GM12892 (cell line): ENCODE measurements at places on chromosomes 11 and 22.

DNA sequence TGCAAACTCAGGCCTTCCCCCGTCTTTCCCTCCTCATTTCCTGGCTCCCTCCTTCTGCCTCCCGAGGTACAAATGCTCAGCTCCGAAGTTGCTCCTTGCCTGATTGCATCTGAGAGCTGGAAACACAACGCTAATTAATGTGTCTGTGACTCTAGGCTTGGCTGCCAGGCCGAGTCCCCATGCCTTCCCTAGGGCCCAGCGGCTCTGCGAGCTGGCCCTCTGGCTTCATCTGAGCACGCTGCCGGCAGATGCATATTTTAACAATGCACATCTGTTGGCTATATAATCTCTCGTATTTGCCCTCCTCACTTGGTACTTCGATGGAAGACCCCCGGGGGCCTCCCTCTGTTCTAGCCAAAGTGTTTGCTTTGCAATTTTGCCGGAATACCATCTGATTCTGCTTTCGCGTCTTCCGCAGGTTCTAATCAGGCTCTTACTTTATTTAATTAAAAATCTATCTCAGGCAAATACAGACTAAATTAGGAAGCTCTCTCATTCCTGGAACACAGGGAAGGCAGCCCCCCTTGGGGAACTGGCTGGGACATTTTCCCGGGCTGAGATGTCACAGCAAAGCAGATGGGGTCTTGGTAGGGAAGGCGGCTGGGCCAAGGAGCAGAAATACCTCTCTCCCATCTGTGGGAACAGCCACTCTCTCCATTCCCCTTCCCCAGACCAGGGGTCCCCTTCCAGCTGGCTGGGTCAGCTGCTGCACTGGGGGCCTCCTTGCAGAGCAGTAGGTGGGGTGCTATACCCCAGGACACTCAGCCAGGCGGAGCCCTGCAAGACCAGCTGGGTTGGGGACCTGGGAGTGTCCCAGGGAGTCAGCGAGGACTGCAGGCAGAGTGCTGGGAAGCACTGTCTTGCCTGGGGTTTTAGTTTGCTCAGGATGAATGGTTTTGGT lies 162.8 kb downstream of the ST3GAL4 start:
- DNase-seq, result no peak

GRCh38 chr11:125871391-125872137 lies 15.9 kb upstream of the HYLS1 start:
- DNase-seq, result no peak

- DNase-seq, result no peak
These were observed 13.1 kb downstream of the ENDOD1 start for GRCh38 chr11:95102733-95103132.

- DNase-seq, result no peak
These were observed 3.0 kb downstream of the OR52W1 start for GRCh38 chr11:6202041-6202440.

- no peak for DNase-seq
These were observed 73.0 kb downstream of the ZBTB44 start for GRCh38 chr11:130241713-130242112.

- DNase-seq, result no peak
These were observed 299.0 kb downstream of the MIAT start for GRCh38 chr22:26956371-26956770.

DNA sequence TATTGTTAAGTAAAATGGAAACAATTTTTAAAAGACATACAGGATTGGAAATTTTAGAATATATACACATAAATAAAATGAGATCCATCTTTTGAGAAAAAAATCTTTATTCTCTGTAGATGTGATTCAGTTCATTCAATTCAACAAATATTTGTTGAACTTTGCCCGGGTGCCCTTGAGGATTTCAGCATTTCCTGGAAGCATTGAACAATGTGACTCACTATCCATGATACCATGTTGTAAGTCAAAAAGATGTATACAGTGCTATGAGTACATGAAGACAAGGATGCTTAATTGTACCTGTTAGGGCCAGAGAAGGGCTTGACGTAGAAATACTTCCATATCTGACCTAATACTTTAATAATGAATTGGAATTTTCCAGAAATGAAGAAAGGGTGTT lies 353.7 kb downstream of the METTL15 start:
- DNase-seq, result no peak

GRCh38 chr11:86954269-86955110 lies 705 bp downstream of the FZD4 start:
- DNase-seq, result no peak

GRCh38 chr22:22901578-22902218 lies 14.1 kb downstream of the IGLL5 start:
- no peak for DNase-seq

DNA sequence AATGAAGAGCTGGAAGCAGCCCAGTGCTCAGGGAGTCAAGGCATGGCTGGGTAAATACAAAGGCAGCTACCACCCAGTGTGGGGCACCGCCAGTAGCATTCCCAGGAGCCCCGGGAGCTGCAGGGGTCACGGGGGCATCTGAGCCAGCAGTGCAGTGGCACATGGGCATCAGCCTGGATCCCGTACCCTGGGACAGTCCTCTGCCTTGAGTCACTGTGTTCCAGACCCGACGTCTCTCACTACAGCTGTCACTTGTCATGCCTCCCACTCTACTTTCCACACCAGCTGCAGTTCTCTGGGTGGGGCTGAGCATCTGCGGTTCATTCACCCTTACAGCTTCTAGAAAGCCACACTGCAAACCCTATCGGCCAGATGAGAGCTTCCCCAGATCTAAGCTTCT lies 29.6 kb downstream of the DHCR7 start:
- peak; percentile 37 for DNase-seq

- no peak for DNase-seq
These were observed 11.8 kb downstream of the DGCR8 start for GRCh38 chr22:20091690-20092476.

GRCh38 chr11:8671193-8671612 lies 11.3 kb downstream of the TRIM66 start:
- no peak for DNase-seq

GRCh38 chr11:20235164-20235563 lies 74.9 kb upstream of the DBX1 start:
- no peak for DNase-seq

DNA sequence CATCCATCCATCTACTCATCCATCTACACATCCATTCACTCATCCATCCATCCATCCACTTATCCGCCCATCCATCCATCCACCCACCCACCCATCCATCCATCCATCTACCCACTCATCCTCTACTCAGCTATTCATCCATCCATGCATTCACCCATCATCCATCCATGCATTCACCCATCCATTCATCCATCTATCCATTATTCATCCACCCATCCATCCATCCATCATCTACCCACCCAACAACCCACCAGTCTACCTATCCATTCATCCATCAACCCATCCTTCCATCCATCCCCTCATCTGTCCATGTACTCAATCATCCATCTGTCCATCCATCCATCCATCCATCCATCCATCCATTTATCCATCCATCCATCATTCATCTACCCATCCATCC lies 972.7 kb downstream of the BRD1 start:
- no peak for DNase-seq

DNA sequence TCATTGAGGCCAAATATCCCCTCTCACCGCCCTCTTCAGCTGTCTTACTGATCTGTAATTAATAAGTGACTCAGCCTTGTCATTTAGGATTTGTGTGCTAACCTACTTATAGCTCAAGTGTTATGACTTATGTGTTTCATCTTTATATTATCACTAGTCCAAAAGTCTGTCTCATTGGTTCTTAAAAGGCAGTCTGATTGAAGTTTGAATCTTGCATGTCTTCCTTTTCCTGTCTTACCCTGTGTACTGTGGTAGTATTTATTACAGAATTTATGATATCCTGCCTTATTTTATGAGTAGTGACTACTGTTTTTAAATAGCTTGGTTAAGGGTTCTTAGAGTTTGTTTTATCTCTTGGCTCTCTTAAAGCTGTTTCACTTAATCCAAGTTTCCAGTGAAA lies 6.3 kb downstream of the DEPDC7 start:
- DNase-seq, result no peak

DNA sequence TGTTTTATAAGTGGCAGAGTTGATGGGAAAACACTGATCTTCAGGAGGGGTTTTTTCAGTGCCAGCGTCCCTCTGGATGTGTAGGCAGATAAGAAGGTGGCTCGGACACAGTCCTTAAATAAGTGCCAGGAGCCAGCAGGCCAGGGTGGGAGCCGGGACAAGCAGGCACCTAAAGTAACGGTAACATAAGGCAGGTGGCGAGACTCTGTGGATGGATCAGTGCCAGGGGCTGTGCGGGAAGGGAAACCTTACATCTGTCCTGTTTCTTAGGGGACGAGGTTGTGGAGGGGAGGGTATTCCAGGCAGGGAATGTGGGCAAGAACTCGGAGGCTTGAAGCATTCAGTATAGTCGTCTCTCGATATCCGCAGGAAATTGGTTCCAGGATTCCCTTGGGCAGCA lies 15.9 kb downstream of the BCR start:
- DNase-seq, result no peak

DNA sequence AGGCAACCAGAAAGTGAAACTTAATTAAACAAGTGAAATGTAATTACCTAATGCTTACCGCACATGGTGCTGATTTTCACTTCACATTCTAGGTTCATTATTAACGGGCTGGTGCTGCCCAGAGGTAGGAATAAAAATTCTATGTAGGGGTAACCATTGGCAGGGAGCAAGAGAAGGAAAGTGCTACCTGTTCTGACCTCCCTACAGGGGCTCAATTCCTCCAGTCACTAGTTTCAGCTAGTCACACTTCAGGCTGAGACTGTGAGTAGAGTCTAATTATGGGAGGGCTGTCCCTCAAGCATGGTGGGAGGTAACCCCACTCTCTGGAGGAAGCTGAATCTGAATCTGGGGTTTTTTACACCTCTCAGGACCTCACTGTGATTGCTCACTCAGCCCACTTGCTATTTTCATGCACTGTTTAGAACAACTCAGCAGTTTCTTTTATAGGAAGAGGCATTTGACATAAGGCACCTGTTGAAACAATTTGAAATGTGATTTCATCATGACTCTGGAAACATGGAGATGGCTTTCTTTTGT lies 75.4 kb downstream of the MAML2 start:
- DNase-seq, result peak; percentile 54

- DNase-seq, result no peak
These were observed 10.8 kb upstream of the OR51D1 start for GRCh38 chr11:4626207-4627099.

DNA sequence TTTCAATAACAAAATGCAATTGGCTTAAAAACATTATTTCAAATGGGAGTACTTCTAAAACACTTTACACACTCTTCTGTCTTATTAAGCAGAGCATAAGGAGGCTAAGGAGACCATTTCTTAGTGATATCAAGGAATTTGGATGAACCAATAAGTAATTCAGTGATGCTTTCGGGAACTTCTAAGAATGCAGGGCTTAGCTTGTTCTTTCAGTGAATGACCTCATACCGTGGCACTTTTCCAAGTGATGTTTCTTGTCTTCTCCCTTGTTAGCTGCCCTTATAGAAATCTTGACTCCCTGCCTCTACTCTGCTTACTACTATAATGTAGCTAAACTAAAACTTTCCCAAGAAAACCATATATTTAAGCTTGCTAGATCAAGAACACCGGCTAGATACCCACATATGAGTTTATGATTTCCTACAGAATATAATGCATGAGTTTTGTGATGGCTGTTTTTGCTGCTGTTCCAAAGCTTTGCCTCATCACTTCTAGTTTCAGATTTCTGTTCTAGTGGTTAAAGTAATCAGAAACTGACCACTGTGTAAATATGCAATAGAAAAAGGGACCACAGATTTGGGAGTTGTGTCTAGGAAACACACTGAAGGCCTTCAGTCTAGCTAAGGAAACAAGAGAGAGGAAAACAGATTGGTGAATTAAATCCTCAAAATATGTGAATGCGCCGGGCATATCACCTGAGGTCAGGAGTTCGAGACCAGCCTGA lies 37.5 kb upstream of the STK33 start:
- DNase-seq, result no peak

- DNase-seq, result no peak
These were observed 84.7 kb upstream of the GDPD4 start for GRCh38 chr11:77386178-77386577.

GRCh38 chr11:72245263-72245816 lies 1.4 kb upstream of the PHOX2A start:
- no peak for DNase-seq

DNA sequence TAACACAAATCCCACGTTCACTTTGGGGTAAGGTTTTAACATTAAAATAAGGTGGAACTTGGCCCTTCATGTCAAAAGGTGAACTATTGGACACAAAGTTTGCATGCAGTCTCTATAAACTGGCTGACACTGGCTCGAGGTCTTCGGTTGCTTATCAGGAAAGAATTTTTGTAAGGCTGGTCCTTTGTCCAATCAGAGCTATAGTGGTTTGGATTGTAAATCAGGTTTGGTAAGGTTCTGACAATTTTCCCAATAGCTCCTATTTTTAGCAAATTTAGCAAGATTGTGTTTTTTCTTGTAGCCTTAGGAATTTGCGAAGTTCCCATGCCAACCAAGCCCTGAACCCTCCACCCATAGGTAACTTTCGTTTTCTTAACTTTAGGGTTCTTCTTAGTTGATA lies 17.6 kb upstream of the MED17 start:
- DNase-seq, result no peak

DNA sequence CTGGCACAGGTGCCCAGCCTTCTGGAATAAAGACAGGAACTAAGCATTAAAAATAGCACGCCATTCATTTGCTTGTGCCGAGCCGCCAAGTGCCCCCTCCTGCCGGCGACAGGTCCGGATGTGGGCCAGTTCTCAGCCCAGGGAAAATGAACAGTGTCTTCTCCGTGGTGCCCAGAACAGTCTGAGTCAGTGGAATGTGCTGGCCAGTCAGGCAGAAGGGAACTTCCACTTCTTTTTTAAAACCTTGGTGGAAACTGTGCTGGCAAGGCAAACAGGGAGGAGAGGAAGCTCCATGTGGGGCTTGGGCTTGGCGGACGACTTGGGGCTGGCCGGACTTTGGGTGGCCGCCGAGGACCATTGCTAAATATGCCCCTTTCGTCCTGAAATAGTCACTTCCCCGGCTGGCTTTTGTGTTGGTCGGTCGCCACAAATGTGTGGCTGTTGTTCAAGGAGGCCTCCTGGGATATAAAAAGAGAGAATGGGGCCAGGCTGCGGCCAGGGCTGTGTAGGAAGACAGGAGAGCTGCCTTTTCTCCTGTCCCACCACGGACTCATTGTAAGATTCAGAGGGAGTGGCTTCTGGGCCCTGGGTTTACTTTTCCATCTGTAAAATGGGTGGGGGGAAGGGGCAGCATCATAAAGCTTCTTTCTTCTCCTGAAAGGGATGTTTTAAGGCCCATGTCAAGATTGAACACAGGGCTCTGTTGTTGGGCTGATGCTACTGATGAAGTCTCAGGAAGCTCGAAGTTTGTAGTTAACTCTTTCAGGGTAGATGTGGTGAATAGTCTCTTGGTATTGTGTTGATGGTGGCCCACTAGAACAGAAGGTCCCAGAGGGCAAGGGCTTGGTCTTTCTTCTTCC lies 101.0 kb downstream of the PTPRJ start:
- no peak for DNase-seq

- no peak for DNase-seq
These were observed 2.6 kb downstream of the KCNK7 start for GRCh38 chr11:65592858-65593517.

- no peak for DNase-seq
These were observed 120.2 kb downstream of the METTL15 start for GRCh38 chr11:28228196-28228895.

- no peak for DNase-seq
These were observed 11.8 kb downstream of the SAMM50 start for GRCh38 chr22:43967069-43967468.
